Kidney epithelial cell (primary cell): ENCODE measurements at places on chromosomes 7 and 10.

DNA sequence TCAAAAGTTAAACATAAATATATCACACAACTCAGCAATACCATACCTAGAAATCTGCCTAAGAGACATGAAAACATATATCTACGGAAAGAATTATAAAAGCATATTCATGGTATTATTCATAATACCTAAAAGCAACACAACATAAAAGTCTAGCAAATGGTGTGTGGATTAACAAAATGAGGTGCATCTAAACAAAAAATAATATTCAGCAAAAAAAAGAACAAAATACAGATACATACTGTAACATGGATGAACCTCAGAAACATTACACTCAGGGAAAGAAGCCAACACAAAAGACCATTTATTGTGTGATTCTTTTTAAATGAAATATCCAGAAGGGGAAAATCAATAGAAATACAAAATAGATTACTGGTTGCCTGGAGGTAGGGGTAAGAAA is 155.0 kb downstream of the IMMP2L start:
- no peak for DNase-seq

DNA sequence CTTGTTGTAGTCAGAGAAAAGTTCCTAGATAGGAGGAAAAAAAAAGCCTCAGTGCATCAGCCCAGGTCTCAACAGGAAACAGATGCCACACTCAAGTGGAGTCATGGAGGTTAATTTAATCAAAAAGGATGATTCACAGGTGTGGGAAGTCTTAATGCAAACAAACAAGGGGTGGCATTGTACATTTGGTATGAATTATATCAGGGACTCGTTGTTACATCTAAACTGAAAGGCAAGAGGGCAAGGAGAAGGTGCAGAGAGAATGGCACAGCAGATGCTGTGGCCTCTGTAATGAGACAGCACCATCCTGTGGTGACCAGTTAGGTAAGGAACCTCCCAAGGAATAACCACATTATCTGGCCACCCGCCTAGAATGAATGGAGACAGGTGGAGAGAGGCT is 133.7 kb downstream of the PTPRZ1 start:
- DNase-seq = no peak

DNA sequence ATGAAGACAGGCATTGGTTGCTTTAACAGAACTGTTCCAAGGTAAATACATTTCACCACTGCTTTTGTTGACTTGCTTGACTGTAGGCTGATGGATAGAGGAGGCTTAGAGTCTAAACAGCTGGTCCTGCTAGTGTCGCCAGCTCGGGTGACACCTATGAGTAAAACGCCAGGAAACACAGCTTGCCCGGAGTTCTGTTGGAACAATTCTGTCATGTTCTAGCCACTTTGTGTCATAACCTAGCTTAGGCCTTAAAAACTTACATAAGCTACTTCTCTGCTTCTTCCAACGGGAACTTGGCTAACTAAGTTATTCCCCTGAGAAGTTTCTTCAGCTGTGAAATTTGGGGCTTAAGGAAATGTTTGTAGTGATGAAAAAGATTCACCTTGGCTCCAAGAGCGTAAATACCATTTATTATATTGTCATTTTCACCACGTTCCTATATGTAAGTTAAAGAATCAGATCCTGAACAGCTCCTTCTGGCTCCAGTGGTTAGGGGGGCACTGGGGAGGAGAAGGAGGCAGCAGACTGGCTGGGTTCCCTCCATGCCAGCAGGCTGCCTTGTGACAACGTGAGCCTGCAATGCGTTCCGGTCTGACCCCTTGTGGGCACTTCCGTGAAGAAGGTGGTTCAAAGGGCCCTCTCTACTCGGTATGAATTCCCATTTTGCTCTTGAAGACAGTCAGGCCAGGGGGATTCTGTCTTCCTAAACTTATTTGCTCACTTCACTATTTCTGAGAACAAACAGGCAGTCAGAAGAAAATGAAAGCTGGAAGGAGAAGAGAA is 253.2 kb downstream of the BMPER start:
- DNase-seq = no peak

DNA sequence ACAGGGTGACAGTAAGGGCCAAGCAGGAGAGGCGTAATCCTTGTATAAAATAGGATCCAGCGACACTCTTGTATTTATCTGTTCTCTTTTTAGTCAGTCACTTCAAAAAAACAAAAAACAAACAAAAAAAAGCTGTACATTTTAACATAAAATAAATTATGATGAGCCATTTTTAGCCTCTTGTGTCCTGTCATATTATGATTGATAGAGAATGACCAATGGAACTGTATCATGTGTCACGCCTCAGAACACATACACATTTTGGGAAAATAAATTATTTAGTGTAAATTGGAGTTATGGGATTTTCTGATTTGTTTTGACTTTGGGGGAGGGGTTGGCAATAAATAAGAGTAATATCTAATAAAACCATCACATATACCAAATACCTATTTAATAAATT is 79.3 kb upstream of the SAMD8 start:
- no peak for DNase-seq

DNA sequence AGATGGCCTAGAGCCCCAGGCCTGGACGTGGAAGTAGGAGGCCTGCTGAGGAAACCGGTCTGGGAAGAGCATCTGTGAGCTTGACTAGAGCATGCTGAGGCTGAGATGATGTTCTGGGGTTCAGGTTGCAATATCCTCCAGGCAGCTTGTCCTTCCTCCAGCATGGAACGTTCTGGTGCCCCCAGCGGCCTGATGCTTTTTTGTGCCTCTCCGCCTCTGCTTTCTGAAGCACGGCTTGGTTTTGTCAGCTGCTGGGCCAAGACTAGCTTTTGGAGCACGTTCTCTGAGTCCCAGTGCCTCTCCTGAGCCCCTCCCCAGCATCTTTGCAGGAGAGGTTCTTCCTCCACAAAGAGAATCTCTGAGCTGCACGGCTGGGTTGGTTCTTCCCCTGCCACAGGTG is 682.0 kb upstream of the FOXK1 start:
- DNase-seq = no peak

- no peak for DNase-seq
Observed at GRCh38 chr10:86500846-86501245, 20.7 kb downstream of the WAPL start.

- no peak for DNase-seq
Observed at GRCh38 chr7:95396136-95397032, at the start of gene PON3. Gene PON3, minus strand, starts transcription at chr7:95396375. Its CDS starts 25 bp downstream, at chr7:95396350.

DNA sequence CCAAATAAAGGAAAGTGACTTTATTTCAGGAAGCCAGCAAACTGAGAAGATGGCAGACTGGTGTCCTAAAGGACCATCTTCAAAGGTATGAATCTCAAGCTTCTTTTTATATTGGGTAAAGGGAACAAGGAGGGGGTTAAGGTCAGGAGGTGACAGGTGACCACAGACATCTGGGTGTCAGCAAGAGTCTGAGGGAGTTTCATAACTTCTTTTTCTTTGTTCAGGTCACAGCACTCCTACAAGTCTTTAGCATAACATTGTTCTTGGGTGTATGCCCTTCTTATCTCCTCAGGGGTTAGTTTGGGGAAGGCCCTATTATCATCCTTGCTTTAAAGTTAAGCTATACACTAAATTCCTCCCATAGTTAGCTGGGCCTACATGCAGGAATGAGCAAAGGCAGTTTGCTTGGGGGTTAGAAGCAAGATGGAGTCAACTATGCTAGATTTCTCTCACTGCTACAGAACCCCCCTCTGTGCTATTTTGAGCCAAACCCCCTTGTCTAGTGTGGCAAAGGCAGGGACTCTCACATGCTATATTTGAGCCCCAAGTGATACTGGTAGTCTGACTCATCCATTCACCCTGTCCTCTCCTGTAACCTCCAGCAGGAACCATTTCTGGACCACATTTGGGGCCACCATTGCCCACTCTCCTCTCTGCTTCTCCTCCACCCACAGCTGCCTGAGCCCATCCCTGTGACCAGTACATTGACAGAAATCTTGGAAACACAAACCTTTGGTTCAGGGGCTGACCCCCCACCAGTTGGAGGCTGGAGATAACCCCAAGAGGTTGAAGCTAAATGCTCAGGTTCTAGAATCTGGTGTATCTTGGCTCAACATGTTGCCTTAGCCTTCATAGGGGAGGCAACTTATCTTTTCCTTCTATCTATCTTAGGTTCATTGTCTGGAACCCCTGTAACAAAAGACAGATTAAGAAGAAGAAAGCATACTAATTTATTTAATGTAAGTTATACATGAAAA is 55.5 kb upstream of the LRGUK start:
- no peak for DNase-seq

DNA sequence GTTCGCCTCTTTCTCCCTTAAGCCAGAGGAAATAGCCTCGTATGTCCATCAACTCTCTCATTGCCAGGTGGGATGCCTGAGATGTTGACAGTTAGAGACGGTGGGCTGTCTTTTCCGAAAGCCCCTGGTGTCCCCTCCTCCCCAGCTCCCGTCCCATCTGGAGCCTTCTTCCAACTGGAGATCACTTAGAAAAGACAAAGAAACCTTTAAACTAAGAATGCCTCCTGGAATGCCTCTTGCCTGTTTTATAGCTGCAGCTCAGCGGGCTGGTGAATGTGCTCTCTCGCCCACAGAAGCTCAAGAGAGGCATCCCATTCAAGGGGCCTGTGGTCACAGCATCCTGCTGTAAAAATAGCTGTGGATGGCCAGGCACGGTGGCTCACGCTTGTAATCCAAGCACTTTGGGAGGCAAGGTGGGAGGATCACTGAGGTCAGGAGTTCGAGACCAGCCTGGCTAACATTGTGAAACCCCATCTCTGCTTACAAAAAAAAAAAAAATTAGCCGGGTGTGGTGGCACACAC is 5.2 kb upstream of the MYL10 start:
- no peak for DNase-seq
